ENCODE measurements at places on chromosomes 3 and 15. TPM values are rescaled to one million over a fixed set of nuclear protein-coding genes. Genes with fewer than 3 reads are reported as not detected.

The SLC28A1 gene
- total RNA-seq = not detected

The FETUB gene
- 0.14 TPM for total RNA-seq

The SEMA6D gene
- total RNA-seq = not detected

The CPA3 gene
- total RNA-seq = not detected

The STRC gene
- total RNA-seq = 0.19 TPM

The C3orf70 gene
- not detected for total RNA-seq

The SHC4 gene
- total RNA-seq = 0.62 TPM

Data from A549 treated with ZK216348 at 1 μM for 4 hours (cell line).